ENCODE measurements at places on chromosomes 7 and 10. TPM values are rescaled to one million over a fixed set of nuclear protein-coding genes. Genes with fewer than 3 reads are reported as not detected.

- H3K4me3 ChIP-seq = no peak overlapping the region
- DNase-seq = no peak
- H3K27ac ChIP-seq = no peak overlapping the region
- no peaks in the 10 kb centered on the region for H3K27me3 ChIP-seq
Measured at GRCh38 chr10:49324711-49325110, 25.7 kb downstream of the C10orf71 start.

DNA sequence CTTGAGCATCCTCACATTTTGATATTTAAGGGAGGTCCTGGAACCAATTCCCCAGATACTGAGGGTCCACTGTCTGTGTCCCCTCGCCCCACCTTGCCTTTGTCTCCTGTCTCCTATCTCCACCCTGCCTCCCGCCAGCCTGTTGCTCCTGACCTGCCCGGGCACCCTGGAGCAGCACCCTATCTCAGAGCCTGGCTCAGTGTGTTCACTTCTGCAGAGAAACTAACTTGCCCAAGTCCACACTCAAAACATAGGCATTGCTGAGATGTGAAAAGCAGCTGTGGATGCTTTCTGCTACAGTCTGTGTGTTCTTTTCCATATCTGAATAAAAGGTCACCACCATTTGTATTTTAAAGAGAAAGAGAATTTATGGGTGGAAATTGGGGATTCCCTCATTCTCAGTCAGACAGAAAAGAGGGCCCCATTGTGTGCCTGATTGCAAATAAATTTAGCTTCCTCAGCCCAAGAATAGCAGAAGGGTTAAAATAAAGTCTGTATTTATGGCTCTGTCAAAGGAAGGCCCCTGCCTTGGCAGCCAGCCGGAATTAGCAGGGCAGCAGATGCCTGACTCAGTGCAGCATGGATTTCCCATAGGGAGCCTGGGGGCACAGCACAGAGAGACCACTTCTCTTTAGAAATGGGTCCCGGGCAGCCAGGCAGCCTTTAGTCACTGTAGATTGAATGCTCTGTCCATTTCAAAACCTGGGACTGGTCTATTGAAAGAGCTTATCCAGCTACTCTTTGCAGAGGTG, 161.3 kb downstream of the EGFR start:
- no peaks in the 10 kb centered on the region for H3K36me3 ChIP-seq
- H3K27ac ChIP-seq = no peak overlapping the region
- H3K27me3 ChIP-seq = no peaks in the 10 kb centered on the region
- DNase-seq = no peak
- no peaks in the 10 kb centered on the region for H3K4me1 ChIP-seq

DNA sequence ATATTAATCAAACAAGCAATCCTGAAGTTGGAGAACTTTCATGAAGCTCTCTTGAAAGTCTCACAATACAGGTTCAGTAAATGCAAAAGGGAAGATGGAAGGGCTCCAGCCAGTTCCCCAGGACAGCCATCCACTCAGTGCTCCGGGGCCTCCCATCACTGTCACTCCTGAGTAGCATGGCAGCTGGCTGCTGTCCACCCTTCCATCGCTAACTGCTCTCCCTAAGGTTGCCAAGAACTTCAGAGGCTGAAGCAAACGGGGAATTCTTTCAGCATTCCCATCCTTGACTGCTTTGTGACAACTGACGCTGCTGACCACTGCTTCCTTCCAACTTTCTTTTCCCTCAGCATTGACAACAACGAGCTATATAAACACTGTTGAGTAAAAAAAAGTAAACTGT, 69.1 kb downstream of the VPS41 start:
- H3K4me3 ChIP-seq = no peak overlapping the region
- no peak for DNase-seq

- H3K4me1 ChIP-seq = no peaks in the 10 kb centered on the region
- no peak overlapping the region for H3K27ac ChIP-seq
- no peaks in the 10 kb centered on the region for H3K27me3 ChIP-seq
- H3K4me3 ChIP-seq = no peak overlapping the region
- no peak for DNase-seq
Measured at GRCh38 chr7:54330216-54330800, 211.9 kb upstream of the VSTM2A start.

- no peak overlapping the region for H3K4me3 ChIP-seq
- H3K4me1 ChIP-seq = peaks cover 12% of the 10 kb centered on the region
- peak overlapping the region; percentile 88 for H3K27ac ChIP-seq
- peaks cover 7% of the 10 kb centered on the region for H3K36me3 ChIP-seq
- H3K27me3 ChIP-seq = no peaks in the 10 kb centered on the region
Measured at GRCh38 chr10:62084451-62084850, 183.0 kb downstream of the ARID5B start.

- no peaks in the 10 kb centered on the region for H3K27me3 ChIP-seq
- H3K4me1 ChIP-seq = peaks cover 32% of the 10 kb centered on the region
- H3K4me3 ChIP-seq = no peak overlapping the region
- H3K36me3 ChIP-seq = no peaks in the 10 kb centered on the region
- peak overlapping the region; percentile 55 for H3K27ac ChIP-seq
- no peak for DNase-seq
Measured at GRCh38 chr7:135486261-135486920, 23.5 kb downstream of the CNOT4 start.

- no peaks in the 10 kb centered on the region for H3K27me3 ChIP-seq
- H3K36me3 ChIP-seq = no peaks in the 10 kb centered on the region
- no peaks in the 10 kb centered on the region for H3K4me1 ChIP-seq
- H3K4me3 ChIP-seq = no peak overlapping the region
Measured at GRCh38 chr7:79615466-79615865, 162.0 kb upstream of the MAGI2 start.

DNA sequence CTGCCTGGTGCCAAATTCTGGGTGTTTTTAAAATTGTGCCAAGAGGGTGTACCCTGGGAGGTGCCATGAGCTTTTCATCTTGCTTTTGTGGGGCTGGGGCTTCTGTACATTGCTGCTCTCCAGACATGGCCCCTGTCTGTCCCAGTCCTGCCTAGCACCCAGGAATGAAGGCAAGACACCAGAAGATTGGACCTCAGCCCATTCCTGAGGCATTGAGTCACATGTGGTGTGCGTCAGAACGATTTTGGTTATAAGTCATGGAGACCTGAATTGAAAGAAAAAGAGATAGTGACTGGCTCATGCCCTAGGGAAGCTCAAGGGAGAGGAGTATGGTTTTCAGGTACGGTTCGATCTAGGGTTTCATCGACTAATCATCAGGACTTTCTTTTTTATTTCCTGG, 493.2 kb downstream of the TYW1 start:
- no peak for DNase-seq
- peaks cover 8% of the 10 kb centered on the region for H3K36me3 ChIP-seq
- H3K4me1 ChIP-seq = peaks cover 3% of the 10 kb centered on the region

GRCh38 chr10:3295582-3296151, 123.1 kb upstream of the PITRM1 start:
- no peak for DNase-seq
- no peaks in the 10 kb centered on the region for H3K36me3 ChIP-seq
- no peaks in the 10 kb centered on the region for H3K4me1 ChIP-seq

- H3K4me1 ChIP-seq = peaks cover 41% of the 10 kb centered on the region
- no peaks in the 10 kb centered on the region for H3K36me3 ChIP-seq
Measured at GRCh38 chr7:2037301-2037807, 195.4 kb downstream of the MAD1L1 start.

- H3K27me3 ChIP-seq = peaks cover 7% of the 10 kb centered on the region
- no peak overlapping the region for H3K4me3 ChIP-seq
- H3K27ac ChIP-seq = no peak overlapping the region
- no peak for DNase-seq
- no peaks in the 10 kb centered on the region for H3K4me1 ChIP-seq
Measured at GRCh38 chr10:87700031-87700796, 40.5 kb downstream of the PAPSS2 start.

GRCh38 chr10:84593506-84593905, 265.1 kb downstream of the CCSER2 start:
- H3K4me3 ChIP-seq = no peak overlapping the region
- H3K27me3 ChIP-seq = peaks cover 30% of the 10 kb centered on the region
- no peaks in the 10 kb centered on the region for H3K4me1 ChIP-seq
- H3K36me3 ChIP-seq = no peaks in the 10 kb centered on the region
- H3K27ac ChIP-seq = no peak overlapping the region

DNA sequence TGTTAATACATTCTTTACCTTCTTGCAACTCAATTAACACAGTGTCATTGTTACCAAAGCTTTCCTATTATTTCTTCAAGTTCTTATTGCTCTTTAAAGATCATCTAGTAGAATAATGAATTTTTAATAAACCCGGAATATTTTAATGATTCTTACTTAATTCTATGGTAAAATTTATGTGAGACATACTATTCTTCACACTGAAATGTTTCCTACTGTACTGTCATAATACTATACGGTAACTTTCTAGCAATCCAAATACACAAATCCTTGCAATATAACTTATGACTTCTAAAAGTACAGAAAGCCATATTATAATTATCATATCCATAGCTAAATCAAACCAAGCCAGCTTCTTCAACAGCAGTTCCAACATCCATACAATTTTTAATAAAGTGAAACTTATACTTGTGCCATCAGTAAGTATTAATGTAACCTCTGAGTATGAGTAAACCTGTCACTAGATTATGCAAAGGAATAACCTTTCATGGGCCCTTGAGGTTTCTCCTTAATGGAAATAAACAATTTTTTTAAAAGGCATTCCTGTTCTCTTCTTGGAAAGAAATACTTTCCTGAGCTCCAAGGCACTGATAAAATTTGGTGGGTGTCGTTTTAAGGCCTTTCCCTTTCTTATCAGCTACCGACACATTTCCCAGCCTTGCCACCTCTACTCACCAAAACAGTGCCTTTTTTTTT, 87.4 kb downstream of the IMMP2L start:
- no peak overlapping the region for H3K27ac ChIP-seq
- peaks cover 4% of the 10 kb centered on the region for H3K4me1 ChIP-seq
- no peak for DNase-seq
- no peak overlapping the region for H3K4me3 ChIP-seq
- no peaks in the 10 kb centered on the region for H3K27me3 ChIP-seq
- peaks cover 18% of the 10 kb centered on the region for H3K36me3 ChIP-seq

- DNase-seq = no peak
- H3K4me1 ChIP-seq = peaks cover 18% of the 10 kb centered on the region
- H3K27ac ChIP-seq = no peak overlapping the region
- H3K4me3 ChIP-seq = no peak overlapping the region
Measured at GRCh38 chr7:148747274-148747673, 48.6 kb downstream of the CUL1 start.

GRCh38 chr10:30782537-30783461, 153.2 kb upstream of the LYZL2 start:
- H3K36me3 ChIP-seq = no peaks in the 10 kb centered on the region
- H3K27me3 ChIP-seq = no peaks in the 10 kb centered on the region
- H3K4me1 ChIP-seq = peaks cover 12% of the 10 kb centered on the region
- DNase-seq = no peak
- peak overlapping the region; percentile 51 for H3K4me3 ChIP-seq

DNA sequence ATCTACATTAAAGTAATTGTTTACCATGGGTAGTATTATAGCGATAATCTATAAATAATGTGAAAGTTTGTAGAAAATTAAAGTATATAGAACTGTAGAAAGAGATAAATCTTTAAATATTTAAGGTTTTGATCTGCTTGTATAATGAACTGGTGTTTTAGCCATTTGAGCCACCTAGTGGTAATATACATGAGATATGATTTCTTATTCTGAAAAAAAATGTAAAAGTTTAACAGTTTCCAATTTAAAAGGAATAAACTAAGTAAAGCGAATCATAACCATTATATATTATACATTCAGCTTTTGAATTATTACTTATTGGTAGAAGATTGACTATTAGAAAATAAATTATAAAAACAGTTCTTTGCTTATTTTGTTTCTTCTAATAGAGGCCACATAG, 91.2 kb downstream of the OTUD1 start:
- DNase-seq = no peak
- no peaks in the 10 kb centered on the region for H3K27me3 ChIP-seq
- peaks cover 18% of the 10 kb centered on the region for H3K4me1 ChIP-seq
- H3K4me3 ChIP-seq = no peak overlapping the region
- no peaks in the 10 kb centered on the region for H3K36me3 ChIP-seq
- H3K27ac ChIP-seq = no peak overlapping the region

- peak overlapping the region; percentile 22 for H3K4me3 ChIP-seq
- DNase-seq = no peak
- H3K4me1 ChIP-seq = peaks cover 14% of the 10 kb centered on the region
Measured at GRCh38 chr10:110528224-110528996, 30.7 kb downstream of the DUSP5 start.

DNA sequence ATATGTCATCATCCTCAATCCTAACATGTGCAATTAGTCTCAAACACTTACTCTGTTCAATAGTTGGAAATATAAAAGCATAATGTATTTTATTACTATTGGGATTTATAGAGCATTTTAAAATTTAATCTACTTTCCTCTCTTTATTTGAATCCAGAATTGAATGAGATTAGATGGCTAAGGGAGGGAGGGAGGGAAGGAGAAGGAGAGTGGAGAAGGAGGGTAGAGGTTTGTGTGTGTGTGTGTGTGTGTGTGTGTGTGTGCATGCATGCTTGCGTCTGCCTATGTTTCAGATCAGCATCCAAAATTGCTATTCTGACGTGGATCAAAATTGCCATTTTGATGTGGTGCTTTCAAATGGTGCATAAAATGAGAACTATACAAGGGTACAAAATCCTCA, 90.8 kb downstream of the NRP1 start:
- peaks cover 27% of the 10 kb centered on the region for H3K4me1 ChIP-seq
- no peak overlapping the region for H3K27ac ChIP-seq
- no peak for DNase-seq
- H3K27me3 ChIP-seq = no peaks in the 10 kb centered on the region
- H3K4me3 ChIP-seq = no peak overlapping the region
- no peaks in the 10 kb centered on the region for H3K36me3 ChIP-seq

GRCh38 chr7:90311175-90311574, 9.9 kb downstream of the FAM237B start:
- H3K27ac ChIP-seq = no peak overlapping the region
- no peaks in the 10 kb centered on the region for H3K36me3 ChIP-seq
- H3K4me3 ChIP-seq = no peak overlapping the region
- H3K4me1 ChIP-seq = no peaks in the 10 kb centered on the region
- no peak for DNase-seq
- peaks cover 17% of the 10 kb centered on the region for H3K27me3 ChIP-seq

- H3K4me1 ChIP-seq = peaks cover 8% of the 10 kb centered on the region
- H3K27ac ChIP-seq = peak overlapping the region; percentile 55
- no peak overlapping the region for H3K4me3 ChIP-seq
- H3K27me3 ChIP-seq = no peaks in the 10 kb centered on the region
- no peak for DNase-seq
- no peaks in the 10 kb centered on the region for H3K36me3 ChIP-seq
Measured at GRCh38 chr10:5545778-5546710, 21.3 kb downstream of the CALML3 start.

DNA sequence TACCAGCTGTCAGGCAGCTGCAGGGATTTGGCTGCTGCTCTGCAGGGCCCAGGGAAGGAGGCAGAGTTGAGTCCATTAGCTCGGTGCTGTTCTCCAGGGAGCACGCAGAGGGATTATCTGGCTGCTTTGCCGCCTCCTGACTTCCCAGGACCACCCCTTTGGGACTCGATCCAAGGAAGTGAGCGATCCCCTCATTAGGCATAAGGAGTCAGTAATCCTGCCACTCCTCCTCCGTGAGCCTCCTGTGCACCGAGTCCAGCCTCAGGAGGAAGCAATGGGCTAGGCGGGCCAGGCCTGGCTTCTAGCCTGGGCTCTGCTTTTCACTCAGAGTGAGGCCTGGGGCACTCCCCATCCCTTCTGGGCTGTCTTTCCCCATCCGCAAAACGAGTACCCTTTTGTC, 417.9 kb downstream of the RPS24 start:
- H3K4me3 ChIP-seq = no peak overlapping the region
- no peak for DNase-seq
- H3K4me1 ChIP-seq = peaks cover 4% of the 10 kb centered on the region

Gene BHLHA15
- not detected for total RNA-seq

Gene SLC39A12
- not detected for total RNA-seq

Gene FAM180A
- not detected for total RNA-seq

Gene PNLIPRP3
- not detected for total RNA-seq

Gene PAPOLB
- not detected for total RNA-seq

Gene IL6
- not detected for total RNA-seq

Gene PTPN12
- total RNA-seq = 35.4 TPM

Gene NYAP1
- 0.44 TPM for total RNA-seq

All from naive thymus-derived CD8-positive, alpha-beta T cell (primary cell).